ENCODE measurements at places on chromosomes 2 and 18.

DNA sequence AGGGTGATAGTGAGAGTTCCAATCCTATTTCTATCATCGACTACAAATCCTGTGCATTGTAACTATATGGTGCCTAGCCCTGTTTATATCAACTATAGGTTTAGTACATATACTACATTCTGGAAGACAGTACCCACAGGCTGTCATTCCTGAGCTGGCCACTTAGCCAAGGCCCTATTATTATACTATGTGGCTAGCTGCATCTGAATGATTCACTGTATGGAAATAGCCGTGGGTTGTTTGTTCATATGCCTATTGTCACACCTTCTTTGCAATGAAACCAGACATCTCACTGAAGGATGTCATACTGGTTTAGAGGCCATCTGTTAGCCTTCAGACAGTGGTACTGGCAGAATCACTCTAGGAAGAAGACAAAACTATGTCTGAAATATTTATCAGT lies 62.3 kb upstream of the FSIP2 start:
- no peak for DNase-seq

DNA sequence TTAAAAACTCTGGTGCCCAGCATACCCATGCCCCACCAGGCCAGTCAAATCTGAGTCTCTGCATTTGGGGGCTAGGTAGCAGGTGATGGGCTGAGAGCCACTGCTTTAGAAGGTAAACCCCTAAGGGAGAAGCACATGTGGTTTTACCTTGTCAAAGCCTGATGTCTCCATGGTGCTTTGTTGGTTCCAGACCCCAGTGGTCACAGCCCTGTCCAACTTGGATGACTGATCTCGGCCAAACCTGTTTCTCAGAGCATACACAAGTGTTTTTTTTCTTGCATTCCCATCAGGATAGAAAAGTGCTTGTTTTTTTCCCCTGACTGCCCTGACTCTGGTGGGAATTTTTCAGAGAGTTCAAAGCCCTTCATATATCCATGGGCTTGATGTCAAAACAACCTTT lies 13.5 kb downstream of the PLB1 start:
- no peak for DNase-seq

DNA sequence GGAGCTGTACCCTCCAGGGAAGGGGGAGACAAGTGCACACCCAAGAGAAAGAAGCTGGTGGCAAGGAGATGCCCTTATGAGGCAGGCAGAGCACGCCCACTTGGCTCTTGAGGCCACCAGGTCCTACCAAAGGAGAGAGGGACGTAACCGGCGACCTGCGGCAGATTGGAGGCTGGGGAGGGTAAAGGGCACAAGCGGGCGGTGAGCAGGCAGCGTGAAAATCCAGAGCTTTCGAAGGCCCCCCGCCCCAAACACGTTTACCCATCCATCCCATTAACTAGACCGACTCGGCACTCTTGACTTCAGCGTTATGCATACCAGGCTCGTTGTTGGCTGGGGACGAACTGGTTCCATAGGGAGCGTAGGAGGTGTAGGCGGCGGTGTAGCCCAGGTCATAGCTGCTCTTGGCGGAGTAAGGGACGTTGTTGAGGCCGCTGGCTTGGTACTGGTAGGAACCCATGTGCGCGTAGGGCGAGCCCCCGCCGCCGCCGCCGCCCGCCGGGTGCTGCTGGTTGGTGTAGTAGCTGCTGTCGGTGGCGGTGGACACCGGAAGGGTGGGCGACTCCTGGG lies 794 bp downstream of the DLX2 start:
- no peak for DNase-seq

- DNase-seq: no peak
Measured at GRCh38 chr2:96523659-96524481, 12.7 kb upstream of the ARID5A start.

DNA sequence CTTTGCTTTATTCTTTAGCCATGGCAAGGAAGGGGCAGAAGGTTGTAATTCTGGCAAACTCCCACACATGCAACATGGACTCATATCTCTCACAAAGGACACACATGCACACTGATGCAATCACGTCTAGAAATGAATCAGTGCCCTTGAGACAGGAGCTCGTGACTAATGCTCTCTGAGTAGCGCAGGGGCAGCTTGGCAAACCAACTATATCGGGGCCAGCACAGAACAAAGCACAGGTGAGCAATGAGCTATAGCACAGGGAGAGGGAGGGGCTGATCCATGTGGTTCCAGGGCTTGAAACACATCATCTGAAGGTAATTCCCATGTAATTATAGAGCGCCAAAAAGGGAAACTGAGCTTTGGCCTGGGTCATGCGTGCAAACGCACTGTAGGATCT lies 165.2 kb upstream of the KLF7 start:
- no peak for DNase-seq

GRCh38 chr2:73269686-73270465 lies 14.4 kb downstream of the FBXO41 start:
- DNase-seq: no peak

DNA sequence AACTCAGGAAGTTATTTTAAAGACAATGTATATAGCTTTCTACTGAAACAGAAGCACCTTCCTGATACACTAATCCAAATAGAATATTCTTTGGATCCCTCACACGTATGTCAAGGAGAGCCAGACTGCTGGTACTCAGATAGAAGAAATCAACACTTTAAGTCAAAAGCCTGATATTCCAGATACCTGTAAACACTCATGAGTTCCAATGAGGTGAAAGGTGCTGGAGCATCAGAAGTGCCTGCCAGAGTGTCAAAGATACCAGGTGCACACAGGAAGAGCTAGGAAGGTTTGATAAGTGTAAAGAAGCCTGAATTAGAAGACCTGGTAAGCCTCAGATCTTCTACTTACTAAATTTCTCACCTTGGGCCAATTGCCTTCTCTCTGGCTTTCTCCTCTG lies 226.3 kb upstream of the SP5 start:
- DNase-seq: no peak

DNA sequence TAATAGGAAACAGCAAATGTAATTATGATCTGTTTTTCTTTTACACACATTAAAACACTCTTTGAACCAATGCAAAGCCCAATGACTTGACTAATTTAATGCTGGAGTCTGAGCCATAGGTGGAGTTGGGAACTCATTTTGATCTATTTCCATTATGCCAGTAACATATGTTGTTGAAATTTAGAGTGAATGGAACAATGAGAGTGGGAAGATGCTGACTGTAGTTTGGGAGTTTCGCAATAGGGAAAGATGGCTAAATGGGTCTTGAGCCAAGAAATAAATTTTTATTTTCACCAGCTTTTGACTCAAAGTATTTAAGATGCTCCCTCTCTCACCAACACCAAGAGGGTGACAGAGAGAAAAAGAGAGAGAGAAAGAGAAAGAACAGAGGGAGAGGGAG lies 246.7 kb downstream of the DLGAP1 start:
- DNase-seq: no peak

GRCh38 chr2:155141418-155141817 lies 442.9 kb downstream of the KCNJ3 start:
- DNase-seq: no peak

DNA sequence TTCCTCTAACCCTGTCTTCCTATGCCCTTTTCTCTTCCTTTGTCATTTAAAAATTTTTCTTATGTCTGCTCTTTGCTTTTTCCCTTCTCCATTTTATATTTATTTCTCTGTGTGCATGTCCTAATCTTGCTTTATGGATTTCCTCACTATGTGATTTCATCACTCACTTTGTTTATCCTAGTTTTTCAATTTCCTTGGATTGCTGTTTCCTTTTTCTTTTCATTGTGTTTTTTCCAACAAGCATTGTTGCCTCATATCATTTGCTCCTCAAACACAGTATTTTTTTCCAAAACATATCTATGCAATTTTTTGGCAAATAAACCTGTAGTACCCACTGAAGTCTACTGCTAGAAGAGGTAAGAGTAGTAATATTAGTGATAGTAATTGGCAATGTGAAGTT lies 67.4 kb upstream of the PNPT1 start:
- no peak for DNase-seq

DNA sequence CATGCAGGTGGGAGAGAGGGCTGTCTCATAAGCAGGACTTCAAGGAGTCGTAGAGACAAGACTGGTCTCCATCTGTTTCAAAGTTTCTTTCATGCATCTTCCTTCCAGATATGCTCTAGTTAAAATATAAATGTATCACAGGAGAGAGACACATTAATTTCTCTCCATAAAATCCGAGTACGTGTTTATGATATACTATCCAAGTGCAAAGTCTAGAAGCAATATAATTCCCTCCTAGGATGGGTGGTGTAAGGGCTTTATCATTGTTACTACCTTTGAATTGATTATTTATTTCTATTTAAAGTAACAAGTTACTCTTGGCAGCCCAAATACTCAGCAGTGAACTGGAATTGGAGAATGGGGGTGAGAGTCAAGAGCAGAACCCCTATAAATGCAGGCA lies 172.3 kb downstream of the LRRTM1 start:
- DNase-seq: no peak

DNA sequence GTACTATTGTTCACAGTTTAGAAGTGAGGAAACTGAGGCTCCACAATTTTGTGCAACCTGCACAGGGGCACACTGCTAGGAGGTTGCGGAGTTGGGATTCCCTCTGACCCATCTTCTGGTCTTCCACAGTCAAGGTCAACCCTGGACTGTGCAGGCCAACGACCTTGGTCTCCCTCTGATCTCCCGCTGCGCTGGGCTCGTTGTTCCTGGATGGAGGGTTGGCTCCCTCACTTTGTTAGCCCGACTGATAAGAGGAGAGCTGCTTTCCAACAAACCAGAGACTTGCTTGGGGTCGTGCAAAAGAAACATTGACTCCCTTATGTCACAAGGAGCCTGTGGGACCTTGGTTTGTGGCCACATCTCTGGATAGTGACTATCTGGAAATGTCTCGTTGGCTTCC lies 187.6 kb downstream of the MYCN start:
- DNase-seq: no peak

GRCh38 chr18:32386471-32386870 lies 84.2 kb downstream of the GAREM1 start:
- no peak for DNase-seq

- DNase-seq: no peak
Measured at GRCh38 chr2:47357483-47357882, 45.5 kb upstream of the MSH2 start.

GRCh38 chr18:63091671-63092364 lies 227.8 kb downstream of the BCL2 start:
- no peak for DNase-seq

GRCh38 chr2:28956415-28956826 lies 24.7 kb upstream of the TOGARAM2 start:
- DNase-seq: peak; percentile 39

DNA sequence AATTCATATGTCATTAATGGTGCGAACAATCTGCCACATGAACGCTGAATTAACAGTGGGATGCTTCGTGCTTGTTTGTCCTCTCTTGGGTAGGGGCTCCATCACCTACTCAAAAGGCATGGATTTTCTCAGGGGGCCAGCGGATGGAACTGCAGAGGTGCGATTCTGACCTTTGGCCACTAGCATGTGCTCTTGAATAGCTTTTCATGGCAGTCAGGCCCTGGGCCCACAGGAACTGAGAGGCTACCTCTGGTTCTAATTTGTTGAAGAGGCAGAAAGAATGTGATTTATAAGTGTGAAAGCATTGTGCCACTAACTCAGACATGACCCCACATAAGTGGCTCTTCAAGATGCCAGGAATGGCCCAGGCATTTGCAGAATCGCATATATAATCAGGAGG lies 283.2 kb downstream of the INSIG2 start:
- no peak for DNase-seq

GRCh38 chr18:3153107-3153704 lies 66.6 kb downstream of the MYOM1 start:
- DNase-seq: no peak

- DNase-seq: no peak
Measured at GRCh38 chr2:75153221-75153620, 46.1 kb downstream of the TACR1 start.

DNA sequence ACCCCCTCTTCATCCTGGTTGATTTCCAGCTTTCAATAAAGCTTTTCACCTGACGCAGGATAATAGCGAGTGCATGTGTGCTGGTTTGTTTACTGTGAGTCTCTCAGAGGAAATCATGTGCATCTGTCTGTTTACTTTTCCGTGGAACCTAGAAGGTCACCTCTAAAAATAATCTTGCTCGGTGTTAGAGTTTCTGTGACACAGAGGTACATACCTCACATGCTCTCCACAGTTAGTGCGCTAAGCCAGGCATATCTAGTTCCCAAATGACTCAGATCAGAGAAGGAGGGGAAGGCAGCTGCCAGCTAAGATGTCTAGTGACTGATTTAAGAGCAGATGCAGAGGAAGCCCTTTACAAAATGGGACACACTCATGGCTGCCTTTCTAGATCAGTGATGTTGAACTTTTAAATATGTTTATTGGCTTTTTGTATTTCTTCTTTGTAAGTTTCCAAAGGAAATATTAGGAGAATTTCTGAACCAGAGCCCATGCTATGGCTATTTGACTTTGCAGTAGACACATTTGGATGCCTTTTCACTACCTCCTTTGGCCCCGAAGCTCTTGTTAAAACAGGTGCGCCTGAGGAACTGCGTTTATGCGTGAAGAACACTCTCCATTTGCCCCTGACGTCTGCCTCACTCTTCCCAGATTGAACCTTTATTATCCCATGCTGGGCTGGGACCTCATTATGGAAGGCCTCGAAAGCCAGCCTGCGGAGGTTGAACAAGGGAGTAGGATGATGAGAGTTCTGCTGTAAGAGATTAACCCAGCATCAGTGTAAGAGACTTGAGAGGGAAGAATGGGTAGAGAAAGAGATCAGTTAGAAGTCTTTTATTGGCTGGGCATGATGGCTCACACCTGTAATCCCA lies 145.6 kb downstream of the FAM161A start:
- DNase-seq: no peak

GRCh38 chr2:78408795-78409118 lies 616.7 kb upstream of the REG3G start:
- DNase-seq: no peak

- no peak for DNase-seq
Measured at GRCh38 chr2:232434563-232435374, 21.2 kb upstream of the ALPI start.

DNA sequence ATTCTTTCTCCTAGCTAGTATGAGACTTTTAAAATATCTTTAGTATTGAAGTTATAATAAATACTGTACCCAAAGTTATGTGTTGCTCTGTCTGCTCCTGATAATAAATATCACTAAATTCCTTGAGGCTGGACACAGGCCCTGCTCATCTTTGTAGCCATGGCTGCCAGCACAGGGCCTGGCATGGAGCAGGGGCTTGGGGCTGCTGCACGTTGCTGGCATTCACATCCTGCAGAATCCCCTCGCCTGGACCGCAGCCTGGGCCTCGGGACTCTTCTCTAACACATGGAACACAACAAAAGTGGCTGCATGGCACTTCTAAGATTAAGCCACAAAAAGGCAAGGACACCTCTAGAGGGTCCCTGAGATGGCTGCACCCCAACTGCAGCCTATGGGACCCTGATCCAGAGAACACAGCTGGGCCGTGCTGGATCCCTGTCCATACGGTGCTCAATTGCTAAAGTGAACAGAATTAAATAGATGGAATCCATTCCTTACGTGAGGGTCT lies 477.5 kb upstream of the MYT1L start:
- no peak for DNase-seq
